COR-L47 (cell line): ENCODE measurements at places on chromosomes 2 and 18.

DNA sequence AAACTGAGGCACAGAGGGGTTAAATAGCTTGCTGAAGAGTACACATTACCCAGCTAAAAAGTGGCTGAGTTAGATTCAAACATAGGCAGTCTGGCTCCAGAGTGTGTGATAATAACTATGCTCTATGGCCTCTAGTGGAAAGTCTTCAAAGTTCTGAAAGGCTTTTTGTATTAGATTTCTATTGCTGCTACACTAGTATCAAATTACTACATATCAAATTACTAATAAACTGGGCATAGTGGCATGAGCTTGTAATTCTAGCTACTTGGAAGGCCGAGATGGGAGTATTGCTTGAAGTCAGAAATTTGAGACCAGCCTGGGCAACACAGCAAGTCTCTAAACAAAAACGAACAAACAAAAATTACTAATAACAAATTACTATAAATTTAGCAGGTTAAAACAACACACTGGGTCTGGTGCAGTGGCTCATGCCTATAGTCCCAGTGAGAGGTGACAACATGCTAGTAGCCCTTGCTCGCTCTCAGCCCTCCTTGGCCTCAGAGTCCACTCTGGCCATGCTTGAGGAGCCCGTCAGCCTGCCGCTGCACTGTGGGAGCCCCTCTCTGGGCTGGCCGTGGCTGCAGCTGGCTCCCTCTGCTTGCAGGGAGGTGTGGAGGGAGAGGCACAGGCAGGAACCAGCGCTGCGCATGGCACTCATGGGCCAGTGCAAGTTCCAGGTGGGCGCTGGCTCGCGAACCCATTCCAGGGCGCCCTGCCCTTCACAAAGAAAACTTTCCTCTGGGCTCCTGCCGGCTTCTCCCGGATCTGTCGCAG lies 38.2 kb upstream of the TWSG1 start:
- no peak for DNase-seq

DNA sequence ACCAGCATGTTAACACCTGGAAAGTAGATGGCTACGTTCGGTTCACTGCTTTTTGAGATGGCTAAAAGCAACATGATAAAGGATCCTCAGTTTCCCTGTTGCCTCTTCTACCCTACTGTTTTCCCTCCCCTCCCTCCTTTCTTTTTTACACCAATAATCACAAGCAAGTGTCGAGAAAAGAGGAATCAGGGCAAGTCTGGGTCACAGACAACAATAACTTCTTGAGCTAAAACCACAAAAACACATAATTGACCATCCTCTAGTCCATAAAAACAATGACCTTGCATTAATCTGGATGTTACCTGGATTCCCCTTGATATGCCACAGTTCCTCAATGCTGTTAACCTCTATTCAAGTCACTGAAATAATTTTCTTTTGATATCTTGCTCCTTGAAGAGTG lies 736.6 kb upstream of the GCFC2 start:
- DNase-seq, result no peak

DNA sequence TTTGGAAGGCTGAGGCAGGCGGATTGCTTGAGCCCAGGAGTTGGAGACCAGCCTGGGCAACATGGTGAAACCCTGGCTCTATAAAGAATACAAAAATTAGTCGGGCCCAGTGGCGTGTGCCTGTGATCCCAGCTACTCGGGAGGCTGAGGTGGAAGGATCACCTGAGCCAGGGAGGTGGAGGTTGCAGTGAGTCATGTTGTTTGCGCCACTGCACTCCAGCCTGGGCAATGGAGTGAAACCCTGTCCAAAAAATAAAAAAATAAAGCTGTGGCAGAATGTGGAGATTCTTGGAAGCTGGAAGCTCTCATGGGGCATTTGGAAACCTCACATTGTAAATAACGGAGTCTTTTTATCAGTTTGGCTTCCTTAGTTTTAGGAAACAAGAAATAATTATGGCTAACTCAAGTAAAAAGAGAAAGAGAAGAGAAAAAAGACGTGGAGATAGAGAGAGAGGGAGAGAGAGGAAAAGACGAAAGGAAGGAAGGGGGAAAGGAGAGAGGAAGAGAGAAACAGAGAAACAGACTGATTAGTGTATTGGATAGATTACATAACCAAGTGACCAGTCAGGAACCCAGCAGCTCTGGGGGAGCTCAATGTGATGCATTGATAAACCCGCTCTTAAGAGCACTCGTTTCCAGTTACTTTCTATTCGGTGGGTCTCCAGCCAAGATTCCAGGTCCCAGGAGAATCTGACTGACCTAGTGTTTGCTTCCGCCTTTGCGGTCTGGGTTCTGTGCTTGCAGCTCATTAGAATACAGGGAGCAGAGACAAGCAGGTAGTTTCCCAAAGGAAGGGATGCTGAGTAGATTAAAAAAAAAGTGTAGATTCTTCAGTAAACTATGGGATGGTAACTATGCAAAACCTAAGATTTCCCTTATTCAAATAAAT lies 1.1 kb upstream of the SPAST start:
- no peak for DNase-seq

- DNase-seq, result no peak
These were observed 86.0 kb upstream of the ACVR2A start for GRCh38 chr2:147758821-147759220.

- DNase-seq, result no peak
These were observed 159.2 kb upstream of the HS6ST1 start for GRCh38 chr2:128477891-128478290.

DNA sequence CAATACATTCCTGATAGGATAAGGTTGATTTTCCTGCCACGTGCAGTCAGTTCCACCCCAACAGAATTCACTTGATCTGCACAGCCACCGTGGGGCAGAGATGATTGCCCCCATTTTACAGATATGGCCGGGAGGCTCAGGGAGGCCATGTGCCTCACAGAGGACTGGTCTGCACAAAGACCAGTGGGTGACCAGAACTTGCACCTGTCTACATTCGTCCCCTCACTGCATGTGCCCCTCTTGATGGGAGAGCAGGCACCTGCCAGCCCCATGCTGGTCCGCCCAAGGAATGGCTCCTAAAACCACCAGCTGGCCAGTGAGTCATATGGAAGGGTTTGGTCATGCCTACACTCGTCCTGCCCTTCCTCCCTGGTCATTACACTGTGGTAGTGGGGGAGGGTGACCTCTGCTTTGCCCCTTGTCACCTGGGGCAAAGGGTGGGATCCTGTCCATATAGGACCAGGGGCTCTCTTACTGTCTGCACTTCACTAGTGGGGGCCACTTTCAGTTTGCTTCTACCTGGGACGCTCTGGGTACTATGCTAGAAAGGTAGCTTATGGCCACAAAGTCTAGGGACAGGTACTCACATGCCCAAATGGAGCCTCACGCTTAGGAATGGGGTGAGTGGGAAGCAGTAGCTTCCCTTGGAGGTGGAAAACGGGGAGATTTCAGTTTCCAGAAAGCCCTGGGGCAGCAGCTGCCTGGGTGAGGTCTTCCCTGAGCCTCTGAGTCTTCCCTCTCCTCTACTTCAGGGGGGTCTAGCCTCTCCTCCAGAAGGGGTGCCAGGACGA lies 14.7 kb downstream of the RRM2 start:
- DNase-seq, result no peak
